ENCODE measurements at places on chromosomes 3 and 15.

DNA sequence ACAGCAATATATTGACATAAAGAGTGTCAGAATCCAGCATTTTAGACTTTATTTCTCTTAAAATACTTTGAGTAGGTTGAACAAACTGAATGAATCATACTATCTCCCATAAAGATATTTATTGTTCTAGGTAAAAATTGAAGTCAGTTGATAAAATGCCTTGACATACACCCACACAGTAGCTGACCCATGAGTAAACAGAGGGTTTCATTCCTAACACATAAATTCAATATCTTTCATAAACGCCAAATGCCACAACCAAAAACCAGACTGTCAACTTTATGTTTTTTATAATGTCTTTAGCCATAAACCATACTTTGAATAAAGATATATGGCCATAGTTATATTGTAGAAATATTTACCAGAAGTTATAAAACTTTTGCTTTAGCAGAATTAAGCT lies 742.4 kb downstream of the NAALADL2 start:
- DNase-seq, result no peak

GRCh38 chr15:59222906-59223550 lies 16.4 kb downstream of the LDHAL6B start:
- no peak for DNase-seq

GRCh38 chr3:39097716-39098472 lies 9.5 kb downstream of the GORASP1 start:
- DNase-seq, result no peak

GRCh38 chr3:101531473-101532086 lies 18.6 kb upstream of the SENP7 start:
- DNase-seq, result no peak

GRCh38 chr15:41893422-41894250 lies at the start of gene SPTBN5:
SPTBN5 (minus strand) TSS chr15:41894053; CDS start chr15:41893497, 556 bp downstream.
- no peak for DNase-seq

DNA sequence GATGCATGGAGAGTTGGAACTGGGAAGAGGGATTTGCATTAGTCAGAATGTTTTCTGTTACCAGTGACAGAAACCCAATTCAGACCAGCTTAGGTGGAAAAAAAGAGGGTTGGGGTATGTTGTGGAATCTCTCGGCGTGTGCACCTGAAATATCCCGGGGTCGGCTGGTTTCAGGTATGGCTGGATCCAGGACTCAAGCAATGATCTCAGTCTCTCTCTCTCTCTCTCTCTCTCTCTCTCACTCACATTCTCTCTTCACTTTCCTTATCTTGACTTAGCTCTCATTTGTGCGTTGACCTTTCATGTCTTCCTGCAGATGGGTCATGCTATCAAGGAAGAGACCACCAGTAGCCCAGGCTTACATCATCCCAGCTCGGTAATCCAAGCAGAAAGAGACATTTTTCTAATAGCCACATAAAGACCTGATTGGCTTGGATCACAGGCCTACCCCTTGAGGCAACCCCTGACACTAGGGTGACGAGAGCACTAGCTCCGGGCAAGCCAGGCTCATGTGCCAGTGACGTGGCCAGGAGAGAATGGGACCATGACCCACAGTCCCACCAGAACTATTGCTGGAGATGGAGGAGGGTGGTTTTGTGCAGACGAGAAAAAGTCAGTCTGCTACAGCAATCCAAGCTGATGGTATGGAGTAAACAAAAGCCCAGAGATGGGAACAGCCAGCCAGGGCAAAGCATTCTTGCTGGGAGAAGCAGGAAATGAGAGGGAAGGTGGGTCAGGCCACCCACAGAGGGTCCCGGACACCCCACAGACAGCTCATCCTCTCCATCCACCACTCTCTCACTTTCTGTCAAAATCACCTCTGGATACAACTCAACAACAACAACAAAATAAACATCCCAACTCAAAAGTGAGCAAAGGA lies 91.7 kb downstream of the CHSY1 start:
- DNase-seq, result no peak

GRCh38 chr3:196268284-196269163 lies 19.0 kb downstream of the PCYT1A start:
- DNase-seq, result no peak

DNA sequence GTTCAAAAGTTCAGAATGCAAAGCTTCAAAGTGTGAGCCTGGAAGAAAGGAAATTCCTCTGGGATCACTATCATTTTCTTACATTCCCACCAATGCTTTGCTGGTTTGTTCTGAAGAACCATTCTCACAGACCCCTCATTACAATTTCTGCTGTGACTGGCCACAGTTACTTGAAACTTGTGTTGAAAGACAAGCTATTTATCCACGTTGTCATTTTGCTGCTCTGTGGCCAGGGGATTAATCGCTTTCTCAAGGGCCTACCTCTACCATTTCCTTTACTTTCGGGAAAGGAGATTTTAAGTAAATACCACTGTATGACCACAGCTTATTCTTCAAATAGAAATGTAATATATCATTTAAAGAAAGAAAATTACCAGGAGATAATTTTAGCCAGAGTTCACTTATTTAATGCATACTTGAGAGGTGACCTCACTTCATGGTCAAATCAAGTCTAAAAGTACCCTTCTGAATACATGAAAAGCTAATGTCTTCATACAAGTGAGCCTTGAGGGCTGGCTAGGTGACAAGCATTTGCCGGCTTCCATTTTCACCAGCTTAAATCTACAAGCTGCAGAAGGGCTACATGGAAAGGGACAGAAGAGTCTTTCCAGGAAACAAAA lies 69.8 kb upstream of the ROBO2 start:
- DNase-seq, result no peak

GRCh38 chr3:159987291-159987711 lies 1.3 kb upstream of the IL12A start:
- no peak for DNase-seq

All from NCI-H1930 (cell line).